ENCODE measurements at places on chromosomes 2 and 18. TPM values are rescaled to one million over a fixed set of nuclear protein-coding genes. Genes with fewer than 3 reads are reported as not detected.

DNA sequence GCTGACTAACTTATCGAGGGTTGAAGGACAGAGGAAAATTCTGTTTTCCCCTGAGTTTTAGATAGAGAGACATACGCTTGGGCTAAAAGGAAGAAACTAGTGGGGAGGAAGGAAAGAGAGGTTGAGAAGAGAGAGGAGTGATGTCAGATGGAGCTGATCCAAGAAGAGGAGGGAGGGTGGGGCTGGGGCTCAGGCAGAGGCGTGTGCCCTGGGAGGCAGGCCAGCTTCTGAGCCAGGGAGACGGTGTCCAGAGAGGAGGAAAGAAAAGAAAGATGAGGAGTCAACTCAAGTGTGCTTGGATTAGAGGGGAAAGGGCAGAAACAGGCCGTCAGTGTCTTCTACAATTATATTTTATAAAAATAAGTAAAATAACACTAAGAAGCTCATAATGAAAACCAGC, 56.2 kb downstream of the EMILIN2 start:
- peak; percentile 79 for DNase-seq
- H3K36me3 ChIP-seq: no peaks in the 10 kb centered on the region
- peaks cover 39% of the 10 kb centered on the region for H3K4me1 ChIP-seq
- H3K27ac ChIP-seq: peak overlapping the region; percentile 59
- peaks cover 3% of the 10 kb centered on the region for H3K27me3 ChIP-seq

DNA sequence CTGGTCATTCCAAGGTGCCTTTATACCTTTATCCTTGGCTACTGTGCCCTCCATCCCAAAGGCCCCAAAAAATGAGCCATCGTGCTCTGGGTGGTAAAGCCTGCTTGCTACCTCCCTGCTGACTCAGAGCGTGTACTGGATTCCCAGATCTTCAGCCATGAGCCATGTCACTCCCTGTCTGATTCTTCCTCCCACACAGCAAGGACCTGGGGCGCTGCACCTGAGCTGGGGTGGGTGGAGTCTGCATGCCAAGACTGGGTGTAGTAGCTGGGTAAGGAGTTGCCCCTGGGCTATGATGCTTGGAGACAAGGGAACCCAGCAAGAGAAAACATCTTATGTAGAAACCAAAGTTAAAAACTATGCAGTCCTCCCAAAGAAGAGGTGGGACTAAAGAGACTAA, 37.2 kb upstream of the APCDD1 start:
- no peaks in the 10 kb centered on the region for H3K27me3 ChIP-seq
- no peaks in the 10 kb centered on the region for H3K36me3 ChIP-seq
- no peak for DNase-seq
- no peak overlapping the region for H3K27ac ChIP-seq
- H3K4me3 ChIP-seq: no peak overlapping the region

GRCh38 chr2:22076454-22076853, 952.7 kb downstream of the TDRD15 start:
- no peaks in the 10 kb centered on the region for H3K36me3 ChIP-seq
- no peak overlapping the region for H3K27ac ChIP-seq
- H3K4me3 ChIP-seq: no peak overlapping the region

- no peak overlapping the region for H3K4me3 ChIP-seq
- H3K36me3 ChIP-seq: no peaks in the 10 kb centered on the region
- no peak for DNase-seq
- no peaks in the 10 kb centered on the region for H3K27me3 ChIP-seq
- H3K4me1 ChIP-seq: no peaks in the 10 kb centered on the region
These were observed 214.6 kb upstream of the DTNA start for GRCh38 chr18:34495506-34495905.

DNA sequence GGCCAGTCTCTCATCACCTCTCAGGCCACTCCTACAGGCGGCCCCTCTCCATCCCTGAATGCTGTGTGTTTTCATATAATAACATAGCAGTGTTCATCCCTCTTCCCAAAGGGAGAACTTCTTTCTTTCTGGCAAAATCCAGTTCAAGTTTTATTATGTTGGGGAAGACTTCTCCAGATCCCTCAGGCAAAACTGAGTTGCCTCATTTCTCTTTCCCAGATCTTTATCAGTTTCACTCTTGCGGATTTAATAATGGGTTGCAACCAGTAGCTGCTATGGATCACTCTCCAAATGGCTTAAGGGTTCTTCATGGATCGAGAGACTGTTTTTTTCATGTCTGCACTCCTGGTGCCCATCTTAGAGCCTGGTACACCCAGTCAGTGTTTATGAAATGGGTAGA, 129.9 kb downstream of the FHOD3 start:
- no peak overlapping the region for H3K27ac ChIP-seq
- peaks cover 54% of the 10 kb centered on the region for H3K4me1 ChIP-seq
- H3K27me3 ChIP-seq: no peaks in the 10 kb centered on the region
- H3K4me3 ChIP-seq: no peak overlapping the region

DNA sequence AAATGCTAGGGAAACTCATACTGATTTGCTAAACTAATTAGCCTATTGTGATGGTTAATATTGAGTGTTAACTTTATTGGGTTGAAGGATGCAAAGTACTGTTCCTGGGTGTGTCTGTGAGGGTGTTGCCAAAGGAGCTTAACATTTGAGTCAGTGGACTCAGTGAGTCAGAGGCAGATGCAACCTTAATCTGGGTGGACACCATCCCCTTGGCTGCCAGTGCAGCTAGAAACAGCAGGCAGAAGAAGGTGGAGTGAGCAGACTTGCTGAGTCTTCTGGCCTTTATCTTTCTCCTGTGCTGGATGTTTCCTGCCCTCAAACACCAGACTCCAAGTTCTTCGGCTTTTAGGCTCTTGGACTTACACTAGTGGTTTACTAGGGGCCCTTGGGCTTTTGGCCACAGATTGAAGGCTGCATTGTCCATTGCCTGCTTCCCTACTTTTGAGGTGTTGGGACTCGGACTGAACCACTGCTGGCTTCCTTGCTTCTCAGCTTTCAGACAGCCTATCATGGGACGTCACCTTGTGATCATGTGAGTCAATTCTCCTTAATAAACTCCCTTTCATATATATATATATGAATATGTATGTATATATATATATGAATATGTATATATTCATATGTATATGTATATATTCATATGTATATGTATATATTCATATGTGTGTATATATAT, 69.7 kb downstream of the RPRM start:
- no peaks in the 10 kb centered on the region for H3K4me1 ChIP-seq
- no peaks in the 10 kb centered on the region for H3K36me3 ChIP-seq
- no peak overlapping the region for H3K27ac ChIP-seq
- H3K27me3 ChIP-seq: peaks cover 10% of the 10 kb centered on the region
- H3K4me3 ChIP-seq: no peak overlapping the region

Gene PROC
- total RNA-seq: not detected
